ENCODE measurements at places on chromosomes 1 and 21.

- no peak for DNase-seq
Measured at GRCh38 chr1:59928996-59929395, 2.4 kb upstream of the CYP2J2 start.

GRCh38 chr21:33069645-33069993, 322 bp upstream of the OLIG1 start:
- DNase-seq = no peak

GRCh38 chr1:27031235-27032118, 18.8 kb upstream of the TENT5B start:
- peak; percentile 61 for DNase-seq

- DNase-seq = no peak
Measured at GRCh38 chr1:90223401-90223800, 228.5 kb downstream of the ZNF326 start.

- no peak for DNase-seq
Measured at GRCh38 chr21:46058431-46059145, 39.3 kb upstream of the COL6A2 start.

DNA sequence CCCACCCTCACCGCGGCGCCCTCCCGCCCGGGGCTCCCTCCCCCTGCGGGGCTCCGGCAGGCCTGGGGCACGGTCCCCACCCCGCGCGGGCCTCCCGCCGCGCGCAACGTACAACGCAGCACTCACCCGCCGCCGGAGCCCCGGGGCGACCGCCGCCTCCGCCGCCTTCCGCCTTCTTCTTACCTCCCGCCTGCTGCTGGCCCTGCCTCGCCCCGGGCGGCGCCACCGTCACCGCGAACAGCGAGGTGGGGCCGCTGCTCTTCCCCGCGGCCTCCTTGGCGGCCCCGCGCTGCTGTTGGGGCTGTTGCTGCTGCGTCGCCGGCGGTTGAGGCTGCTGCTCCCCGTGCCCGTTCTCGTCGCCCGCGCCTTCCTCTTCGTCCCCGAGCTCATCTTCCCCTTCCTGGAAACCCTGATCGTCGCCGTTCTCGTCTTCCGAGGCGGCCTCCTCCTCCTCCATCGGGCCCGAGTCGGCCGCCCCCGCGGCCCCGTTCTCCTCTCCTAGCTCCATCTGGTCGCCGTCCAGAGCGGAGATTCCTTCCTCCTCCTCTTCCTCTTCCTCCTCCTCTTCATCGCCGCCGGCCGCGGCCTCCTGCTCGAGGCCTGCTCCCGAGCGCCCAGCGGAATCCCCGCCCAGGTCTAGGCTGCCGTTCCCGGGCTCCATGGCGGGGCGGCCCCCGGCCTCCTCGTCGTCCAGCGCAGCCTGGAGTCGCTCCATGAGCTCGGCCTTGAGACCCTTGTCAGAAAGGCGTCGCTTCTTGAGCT, 671 bp downstream of the HNRNPU start:
- peak; percentile 18 for DNase-seq

GRCh38 chr1:211420389-211420788, 71.6 kb downstream of the RD3 start:
- DNase-seq = no peak

GRCh38 chr1:58815069-58815685, 31.3 kb upstream of the JUN start:
- DNase-seq = peak; percentile 20

DNA sequence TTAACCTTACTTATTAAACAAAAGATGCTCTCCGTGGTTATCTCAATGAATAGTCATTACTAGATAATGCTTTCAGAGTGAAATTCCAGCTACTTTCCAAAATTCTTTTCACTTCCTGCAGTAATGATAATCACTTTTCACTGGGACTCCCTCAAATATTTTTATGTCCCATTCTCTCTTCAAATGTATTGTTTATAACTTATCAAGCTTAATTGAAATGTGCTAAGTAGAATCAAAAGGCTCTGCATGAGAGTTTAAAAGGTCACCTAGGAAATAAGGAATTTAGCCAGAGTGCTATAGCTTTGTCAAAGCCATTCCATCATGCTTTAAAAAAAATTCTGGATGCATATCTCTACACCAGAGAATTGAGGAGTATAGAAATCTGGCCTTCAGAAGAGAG, 106.4 kb downstream of the ODF2L start:
- DNase-seq = no peak

GRCh38 chr1:244866355-244866754, 2.0 kb upstream of the HNRNPU start:
- DNase-seq = no peak

- no peak for DNase-seq
Measured at GRCh38 chr1:207983044-207983635, 72.2 kb upstream of the CD34 start.

- DNase-seq = no peak
Measured at GRCh38 chr21:32587651-32588050, 2.3 kb upstream of the TCP10L start.

- DNase-seq = peak; percentile 29
Measured at GRCh38 chr1:223748405-223748772, 36.0 kb downstream of the CAPN2 start.

DNA sequence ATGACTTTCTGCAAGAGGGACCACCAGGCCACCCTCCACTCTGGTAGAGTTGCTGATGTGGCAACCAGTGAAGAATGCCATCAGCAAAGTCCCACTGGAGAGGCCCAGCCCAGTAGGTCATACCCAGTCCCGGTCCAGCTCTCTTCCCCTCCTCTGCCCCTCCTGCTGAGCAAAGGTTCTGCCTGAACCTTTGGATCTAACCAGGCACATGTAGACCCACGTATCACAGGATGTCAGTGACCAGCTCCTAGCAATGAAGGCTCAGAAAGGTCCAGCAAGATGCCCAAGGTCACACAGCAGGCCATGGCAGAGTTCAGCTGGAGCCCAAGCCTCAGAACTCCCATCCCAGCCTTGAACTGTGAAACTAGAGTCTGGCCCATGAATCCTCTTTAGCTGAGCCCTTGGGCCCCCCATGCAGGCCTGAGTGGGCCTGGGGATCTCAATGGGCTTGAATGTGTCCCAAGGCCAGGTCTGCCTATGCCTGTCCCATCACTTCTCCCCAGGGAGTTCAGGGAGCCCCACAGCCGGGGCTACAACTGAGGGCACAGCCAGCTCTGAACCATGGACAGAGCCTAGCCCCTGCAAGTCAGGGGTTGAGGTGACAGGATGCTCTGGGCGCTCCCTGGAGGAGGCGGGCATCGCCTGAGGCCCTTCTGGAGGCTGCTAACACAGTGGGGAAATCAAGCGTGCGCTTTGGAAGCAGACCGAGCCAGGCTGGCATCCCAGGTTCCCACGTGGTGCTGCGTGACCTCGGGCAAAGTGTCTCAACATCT, 21.4 kb upstream of the PADI1 start:
- DNase-seq = no peak

DNA sequence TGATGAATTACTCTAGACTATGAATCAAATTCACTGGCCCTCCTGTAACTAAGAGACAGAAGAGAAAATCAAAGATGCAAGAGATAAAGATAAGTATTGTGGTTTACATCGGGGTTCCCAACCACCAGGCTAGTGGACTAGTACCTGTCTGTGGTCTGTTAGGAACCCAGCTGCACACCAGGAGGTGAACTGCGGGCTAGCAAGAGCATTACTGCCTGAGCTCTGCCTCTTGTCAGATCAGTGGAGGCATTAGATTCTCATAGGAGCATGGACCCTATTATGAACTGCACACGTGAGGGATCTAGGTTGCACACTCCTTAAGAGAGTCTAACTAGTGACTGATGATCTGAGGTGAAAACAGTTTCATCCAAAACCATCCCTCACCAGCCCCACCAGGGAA, 58.9 kb upstream of the DUSP10 start:
- DNase-seq = no peak

DNA sequence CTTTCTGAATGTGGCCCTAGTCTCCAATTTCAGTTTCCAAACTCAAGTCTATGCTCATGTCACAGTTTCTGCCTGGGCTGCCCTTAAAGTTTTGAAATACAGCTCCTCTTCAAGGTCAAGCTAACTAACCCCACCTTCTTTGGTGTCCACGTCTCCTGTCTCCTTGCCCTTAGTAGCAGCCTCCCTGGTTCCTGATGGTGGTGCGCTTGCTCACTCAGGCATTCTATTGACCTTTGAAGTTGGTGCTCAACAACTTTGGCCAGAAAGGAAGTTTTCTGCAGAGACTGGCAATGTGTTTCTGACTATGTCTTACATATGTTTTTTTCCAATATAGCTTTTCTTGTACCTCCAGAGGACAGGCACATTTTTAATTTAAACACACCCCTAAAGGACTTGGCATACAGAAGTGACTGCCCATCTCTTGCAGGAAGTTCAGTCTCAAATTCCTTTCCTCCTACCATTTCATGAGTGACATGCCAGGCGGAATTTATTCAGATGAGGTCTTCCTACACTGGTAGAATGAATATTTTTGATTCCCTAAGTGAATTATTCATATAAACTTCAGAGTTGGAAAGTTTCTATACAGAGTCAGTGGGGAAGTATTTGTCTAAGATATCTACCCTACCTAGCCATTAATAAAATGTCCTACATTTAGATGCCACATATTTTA, 364.3 kb upstream of the USP24 start:
- no peak for DNase-seq

GRCh38 chr1:241615043-241615974, 24.9 kb downstream of the CHML start:
- no peak for DNase-seq

DNA sequence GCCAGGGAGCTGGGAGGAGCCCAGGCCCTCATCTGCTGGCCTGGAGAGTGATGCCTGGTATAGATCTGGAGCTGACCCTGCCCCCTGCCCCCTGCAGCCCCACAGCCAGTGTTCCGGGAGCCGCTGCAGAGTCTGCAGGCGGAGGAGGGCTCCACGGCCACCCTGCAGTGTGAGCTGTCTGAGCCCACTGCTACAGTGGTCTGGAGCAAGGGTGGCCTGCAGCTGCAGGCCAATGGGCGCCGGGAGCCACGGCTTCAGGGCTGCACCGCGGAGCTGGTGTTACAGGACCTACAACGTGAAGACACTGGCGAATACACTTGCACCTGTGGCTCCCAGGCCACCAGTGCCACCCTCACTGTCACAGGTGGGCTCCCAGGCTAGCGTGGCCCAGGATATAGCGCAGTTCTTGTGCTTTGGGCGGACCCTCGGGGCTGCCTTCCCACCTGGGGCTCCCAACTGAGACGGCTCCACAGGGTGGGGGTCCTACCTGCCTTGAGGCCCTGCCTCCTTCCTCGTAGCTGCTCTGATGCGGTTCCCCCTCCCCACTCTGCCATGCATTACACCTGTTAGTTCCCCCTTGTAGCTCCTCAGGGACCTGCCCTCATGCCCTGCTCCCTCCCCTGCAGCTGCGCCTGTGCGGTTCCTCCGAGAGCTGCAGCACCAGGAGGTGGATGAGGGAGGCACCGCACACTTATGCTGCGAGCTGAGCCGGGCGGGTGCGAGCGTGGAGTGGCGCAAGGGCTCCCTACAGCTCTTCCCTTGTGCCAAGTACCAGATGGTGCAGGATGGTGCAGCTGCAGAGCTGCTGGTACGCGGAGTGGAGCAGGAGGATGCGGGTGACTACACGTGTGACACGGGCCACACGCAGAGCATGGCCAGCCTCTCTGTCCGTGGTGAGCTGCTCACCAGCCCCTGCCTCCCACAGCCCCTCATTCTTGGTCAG, 98.7 kb downstream of the OBSCN start:
- no peak for DNase-seq

DNA sequence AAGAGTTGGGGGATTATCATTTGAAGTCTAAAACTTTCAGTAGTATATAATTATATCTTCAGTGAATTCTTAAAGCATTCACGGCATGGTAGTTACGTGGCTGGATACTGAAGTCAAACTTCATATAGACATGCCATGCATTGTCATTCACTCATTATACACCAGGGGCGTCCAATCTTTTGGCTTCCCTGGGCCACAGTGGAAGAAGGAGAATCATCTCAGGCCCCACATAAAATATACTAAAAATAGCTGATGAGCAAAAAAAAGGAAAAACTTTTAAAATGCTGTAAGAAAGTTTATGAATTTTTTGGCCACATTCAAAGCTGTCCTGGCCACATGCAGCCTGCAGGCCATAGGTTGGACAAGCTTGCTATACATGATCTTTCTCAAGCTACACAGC, 43.8 kb downstream of the DENND1B start:
- no peak for DNase-seq

- DNase-seq = no peak
Measured at GRCh38 chr1:215590779-215591491, 23.8 kb downstream of the KCTD3 start.

DNA sequence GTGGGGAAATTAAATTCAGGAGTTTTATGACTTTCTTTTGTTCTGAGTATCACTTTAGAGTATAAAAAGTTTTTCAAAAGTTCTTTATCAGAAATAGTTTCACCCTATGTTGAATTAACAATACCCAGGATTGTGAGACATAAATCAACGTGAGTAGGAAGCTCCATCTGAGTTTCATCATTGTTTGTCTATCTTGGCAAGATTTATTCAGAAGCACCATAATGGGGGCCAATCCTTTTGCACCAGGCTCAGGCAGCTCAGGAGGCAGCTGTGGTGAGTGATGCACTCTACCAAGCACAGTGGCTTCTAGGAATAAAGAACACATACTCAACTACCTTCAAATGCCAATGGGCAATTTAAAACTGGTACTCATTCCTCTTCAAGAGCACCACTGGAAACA, 12.0 kb downstream of the CREG1 start:
- DNase-seq = no peak

GRCh38 chr1:190022709-190023108, 455.0 kb downstream of the BRINP3 start:
- DNase-seq = no peak

DNA sequence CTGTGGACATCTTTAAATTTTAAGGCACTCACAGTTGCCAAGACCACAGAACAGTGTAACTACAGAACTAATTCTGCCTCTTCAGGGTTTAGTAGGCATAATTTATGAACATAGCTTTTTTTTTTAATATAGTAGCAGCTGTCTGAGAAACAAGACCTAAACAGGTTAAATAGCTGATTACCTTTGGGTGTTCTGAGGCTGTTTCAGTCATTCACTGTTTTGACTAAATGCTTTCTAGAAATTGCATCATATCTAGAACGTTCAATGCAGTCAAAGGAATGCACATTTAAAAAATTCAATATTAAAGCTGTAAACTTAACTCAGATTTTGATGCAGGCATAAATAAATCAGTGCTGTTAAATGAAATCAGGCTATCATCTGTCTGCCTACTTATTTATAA, 101.6 kb downstream of the BRINP3 start:
- DNase-seq = no peak

GRCh38 chr1:55938376-55938850, 641.0 kb downstream of the PLPP3 start:
- DNase-seq = no peak

DNA sequence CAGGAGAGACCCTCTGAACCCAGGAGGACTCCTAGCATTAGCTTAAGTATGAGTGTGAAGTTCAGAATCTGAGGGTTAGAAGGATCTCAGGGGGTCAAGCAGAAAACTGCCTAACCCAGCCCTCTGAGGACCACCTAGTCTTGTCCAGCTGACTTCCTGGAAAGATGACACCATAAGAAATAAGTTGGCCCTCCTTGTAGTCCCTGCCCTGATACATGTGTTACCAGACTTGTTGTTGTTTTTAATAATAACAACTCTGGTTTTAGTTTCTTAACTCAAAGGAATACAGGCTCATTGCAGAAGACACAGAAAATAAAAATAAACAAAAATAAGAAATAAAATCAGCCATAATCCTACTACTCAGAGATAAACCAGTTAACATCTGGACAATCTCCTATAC, 21.8 kb upstream of the SARS1 start:
- no peak for DNase-seq

- no peak for DNase-seq
Measured at GRCh38 chr1:155729031-155729898, 40.4 kb downstream of the DAP3 start.

GRCh38 chr1:111015222-111015621, 51.5 kb upstream of the LRIF1 start:
- no peak for DNase-seq
